Liver (tissue), 10 donors: ENCODE measurements at places on chromosomes 16 and 17.

DNA sequence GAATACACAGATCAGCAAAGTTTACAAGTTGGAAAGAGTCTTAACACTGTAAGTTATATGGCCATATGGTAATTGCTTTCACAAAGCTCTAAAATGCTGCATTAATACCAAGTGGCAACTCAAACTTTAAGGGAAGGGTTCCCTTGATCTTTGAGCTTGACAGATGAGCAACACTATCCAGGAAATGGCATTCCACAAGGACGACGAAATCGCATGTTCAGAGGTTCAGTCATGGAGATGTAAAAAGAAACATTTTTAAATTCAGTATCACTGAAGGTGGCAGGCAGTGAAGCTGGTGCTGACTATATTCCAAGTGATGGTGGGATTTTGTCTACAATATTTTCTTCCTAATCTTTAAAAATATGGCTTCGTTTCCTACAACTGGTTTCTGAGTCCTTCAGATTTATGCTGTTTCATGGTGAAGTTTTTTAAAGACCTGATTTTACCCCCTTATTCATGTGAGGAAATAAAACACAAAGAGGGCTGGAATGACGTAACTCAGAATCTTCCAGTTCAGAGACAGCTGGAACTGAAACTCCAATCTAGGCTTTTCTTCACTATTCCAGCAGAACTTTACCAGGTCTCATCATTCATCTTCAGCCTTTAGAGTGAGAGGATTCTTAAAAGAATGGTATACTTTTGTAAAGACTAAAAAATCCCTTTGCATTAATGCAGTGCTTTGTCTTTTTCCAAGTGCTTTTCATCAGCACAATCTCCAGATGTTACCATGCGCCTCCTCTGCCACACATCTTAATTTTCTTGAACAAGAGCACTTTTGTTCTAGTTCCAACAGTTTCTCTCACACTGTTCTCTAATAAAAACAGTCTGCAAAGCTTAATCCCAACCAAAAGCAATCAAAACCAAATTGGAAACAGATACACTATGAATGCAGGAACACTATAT is 20.2 kb downstream of the CHCT1 start:
- no peak for DNase-seq

- DNase-seq, result no peak
Observed at GRCh38 chr16:64417711-64418227, 704.1 kb downstream of the CDH11 start.

DNA sequence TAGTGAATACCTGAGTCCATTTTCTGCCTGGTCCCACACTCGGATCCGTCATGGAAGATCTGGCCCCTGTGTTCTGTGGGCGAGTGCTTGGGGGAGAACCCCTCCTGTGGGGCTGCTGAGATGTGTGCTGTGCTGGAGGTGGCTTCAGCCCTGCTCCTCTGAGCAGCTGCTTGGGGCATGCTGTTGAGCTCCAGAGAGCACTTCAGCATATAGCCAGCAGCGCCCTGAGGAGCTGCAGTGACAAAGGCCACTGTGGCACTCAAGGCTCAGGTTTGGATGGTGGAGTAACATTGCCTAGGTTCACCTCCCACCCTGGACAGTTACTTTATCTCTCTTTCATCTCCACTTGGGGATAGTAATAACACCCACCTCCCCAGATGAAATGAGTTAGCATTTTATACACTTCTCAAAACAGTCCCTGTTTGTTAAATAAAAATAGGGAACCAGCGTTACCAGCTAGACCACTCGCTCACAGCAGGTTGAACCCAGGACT is 75.3 kb downstream of the KSR1 start:
- DNase-seq, result no peak

- DNase-seq, result no peak
Observed at GRCh38 chr17:31649302-31649701, 209.7 kb downstream of the COPRS start.

GRCh38 chr17:71284032-71284755 is 836.6 kb upstream of the SOX9 start:
- DNase-seq, result no peak

DNA sequence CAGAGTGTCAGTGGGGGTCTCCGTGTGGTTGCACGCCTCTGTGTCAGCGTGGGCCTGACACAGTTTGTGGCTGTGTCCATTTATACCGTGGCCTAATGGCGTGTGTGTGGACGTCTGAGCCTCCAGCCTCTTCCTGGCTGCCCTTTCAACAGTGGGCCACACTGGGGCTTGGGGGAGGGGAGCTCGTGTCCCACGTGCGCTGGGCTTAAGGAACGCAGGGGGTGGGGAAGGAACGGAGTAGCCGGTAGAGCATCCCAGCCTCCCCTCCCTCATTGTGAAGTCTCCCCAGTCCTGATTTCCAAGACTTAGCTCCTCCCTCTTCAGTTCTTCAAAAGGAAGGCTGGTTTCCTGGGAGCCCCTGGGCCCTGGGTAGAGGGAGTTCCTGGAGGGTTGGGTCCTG is 9.5 kb upstream of the HES7 start:
- DNase-seq, result no peak

- no peak for DNase-seq
Observed at GRCh38 chr16:71185347-71185746, 45.2 kb downstream of the HYDIN start.

- no peak for DNase-seq
Observed at GRCh38 chr17:42901535-42902229, 1.1 kb downstream of the G6PC1 start.
